Endothelial cell (in vitro differentiated cells): ENCODE measurements at places on chromosomes 11 and 22. TPM values are rescaled to one million over a fixed set of nuclear protein-coding genes. Genes with fewer than 3 reads are reported as not detected.

The CARD16 gene
- not detected for total RNA-seq

The ARHGAP20 gene
- 0.36 TPM for total RNA-seq

The OR4C13 gene
- not detected for total RNA-seq

The MRPL11 gene
- 73.0 TPM for total RNA-seq

The RAB3IL1 gene
- 8.9 TPM for total RNA-seq
